Ascending aorta (tissue), 2 donors: ENCODE measurements at places on chromosomes 16 and 17. TPM values are rescaled to one million over a fixed set of nuclear protein-coding genes. Genes with fewer than 3 reads are reported as not detected.

GRCh38 chr16:78298986-78299385 is 199.5 kb downstream of the WWOX start:
- H3K27me3 ChIP-seq: no peaks in the 10 kb centered on the region
- H3K36me3 ChIP-seq: no peaks in the 10 kb centered on the region
- no peak overlapping the region for H3K27ac ChIP-seq
- no peak overlapping the region for H3K4me3 ChIP-seq

DNA sequence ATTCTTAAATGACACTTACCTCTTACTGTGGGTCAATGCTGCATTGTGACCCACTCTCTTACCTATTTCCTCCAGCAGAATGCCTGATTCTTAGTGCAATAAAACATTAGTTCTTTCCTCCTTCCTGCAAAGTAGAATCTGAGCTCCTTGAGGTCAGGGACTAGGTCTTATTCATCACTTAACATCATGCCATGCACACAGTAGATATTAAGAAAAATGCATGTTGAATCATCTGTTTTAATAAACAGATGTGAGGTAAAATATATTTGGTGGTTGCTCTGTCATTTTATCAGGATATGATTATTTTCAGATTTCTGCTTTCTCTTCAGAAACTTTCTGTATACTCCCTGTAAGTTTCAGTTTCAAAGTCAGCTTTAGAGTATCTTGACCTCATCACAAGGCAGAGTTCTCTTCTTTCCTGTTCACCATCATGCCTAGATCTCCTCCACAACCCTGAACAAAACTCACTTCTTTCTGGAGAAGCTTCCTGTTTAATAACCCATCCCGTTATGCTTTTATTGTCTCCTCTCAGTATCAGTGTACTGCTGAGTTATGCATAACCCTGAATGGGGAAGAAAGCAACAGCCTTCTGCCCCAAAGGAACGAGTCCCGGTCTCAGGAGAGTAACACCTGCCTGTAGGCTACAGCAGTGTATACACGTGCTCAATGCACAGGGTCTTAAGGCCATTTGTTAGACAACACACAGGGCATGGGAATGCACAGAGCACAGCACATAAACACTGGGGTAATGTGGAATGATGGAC is 30.3 kb upstream of the SUPT4H1 start:
- no peak overlapping the region for H3K4me3 ChIP-seq
- no peak for DNase-seq
- no peaks in the 10 kb centered on the region for H3K36me3 ChIP-seq
- no peaks in the 10 kb centered on the region for H3K27me3 ChIP-seq

The NF1 gene
- total RNA-seq: 25.0 TPM

- H3K27me3 ChIP-seq: no peaks in the 10 kb centered on the region
- no peak for DNase-seq
- no peaks in the 10 kb centered on the region for H3K4me1 ChIP-seq
- no peak overlapping the region for H3K4me3 ChIP-seq
These were observed 152.0 kb downstream of the GSG1L start for GRCh38 chr16:27911486-27911885.

DNA sequence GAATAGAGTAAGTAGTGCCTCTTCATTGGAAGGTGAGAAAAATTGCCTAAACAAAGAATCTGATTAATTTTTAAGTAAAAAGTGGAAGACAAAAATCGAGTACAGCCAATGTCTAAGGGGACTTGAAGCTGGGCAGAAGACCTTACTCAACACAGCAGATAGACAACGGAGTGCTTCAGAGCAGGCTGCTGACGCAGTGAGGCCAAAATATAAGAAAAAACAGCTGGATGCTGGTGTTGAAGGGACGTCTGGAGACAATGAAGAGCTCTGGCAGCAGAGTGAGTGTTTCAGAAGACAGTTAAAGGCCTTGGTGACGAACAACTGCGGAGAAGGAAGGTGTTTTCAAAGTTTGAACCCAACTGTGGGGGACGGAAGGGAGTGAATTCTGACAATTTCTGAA is 169.8 kb downstream of the MRTFB start:
- peaks cover 13% of the 10 kb centered on the region for H3K4me1 ChIP-seq
- H3K27me3 ChIP-seq: no peaks in the 10 kb centered on the region
- H3K27ac ChIP-seq: peak overlapping the region; percentile 61
- no peak for DNase-seq
- peaks cover 5% of the 10 kb centered on the region for H3K36me3 ChIP-seq
- H3K4me3 ChIP-seq: no peak overlapping the region
